ENCODE measurements at places on chromosomes 2 and 18. TPM values are rescaled to one million over a fixed set of nuclear protein-coding genes. Genes with fewer than 3 reads are reported as not detected.

IL36G gene
- not detected for total RNA-seq

RIT2 gene
- total RNA-seq = not detected

- no peak for DNase-seq
These were observed 126.1 kb downstream of the MYCN start for GRCh38 chr2:16066261-16067036.

- no peak for DNase-seq
These were observed 143.6 kb upstream of the AGAP1 start for GRCh38 chr2:235350234-235350633.

DNA sequence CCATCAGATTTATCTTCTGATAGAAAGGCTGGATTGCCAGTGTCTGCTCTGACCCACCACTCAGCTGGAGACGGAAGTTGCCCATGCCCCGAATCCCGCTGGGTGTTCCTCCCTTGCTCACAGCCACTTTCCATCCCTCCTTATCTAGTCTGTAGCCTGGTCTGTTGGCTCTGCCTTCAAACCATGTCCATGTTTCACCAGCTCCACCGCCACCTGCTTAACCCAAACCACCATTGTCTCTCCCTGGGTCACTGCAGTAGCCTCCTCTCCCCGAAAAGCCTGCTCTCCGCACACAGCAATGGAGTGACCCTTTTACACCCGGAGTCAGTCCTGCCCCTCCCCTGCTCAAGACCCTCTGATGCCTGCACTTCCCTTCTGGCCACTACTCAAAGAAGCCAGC, 60.4 kb downstream of the GLI2 start:
- DNase-seq = no peak

DNA sequence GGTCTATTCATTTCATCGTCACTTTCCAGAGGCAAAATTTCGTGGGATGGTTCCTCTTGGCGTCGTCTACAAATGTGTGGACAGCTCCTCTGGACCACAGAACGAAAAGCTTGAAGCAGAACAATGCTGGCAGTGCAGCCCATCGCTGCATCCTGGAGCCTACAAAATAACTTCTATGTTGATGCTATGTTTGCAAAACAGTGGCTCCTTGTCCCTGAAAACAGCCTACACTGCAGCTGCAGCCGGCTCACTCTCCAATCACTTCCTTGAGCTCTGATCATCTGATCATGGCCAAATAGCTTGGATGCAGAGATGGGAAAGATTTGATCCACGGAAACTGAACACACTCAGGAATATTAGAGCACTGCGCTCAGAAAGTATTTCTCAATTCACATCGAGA, 60.0 kb downstream of the DOCK10 start:
- DNase-seq = no peak

DNA sequence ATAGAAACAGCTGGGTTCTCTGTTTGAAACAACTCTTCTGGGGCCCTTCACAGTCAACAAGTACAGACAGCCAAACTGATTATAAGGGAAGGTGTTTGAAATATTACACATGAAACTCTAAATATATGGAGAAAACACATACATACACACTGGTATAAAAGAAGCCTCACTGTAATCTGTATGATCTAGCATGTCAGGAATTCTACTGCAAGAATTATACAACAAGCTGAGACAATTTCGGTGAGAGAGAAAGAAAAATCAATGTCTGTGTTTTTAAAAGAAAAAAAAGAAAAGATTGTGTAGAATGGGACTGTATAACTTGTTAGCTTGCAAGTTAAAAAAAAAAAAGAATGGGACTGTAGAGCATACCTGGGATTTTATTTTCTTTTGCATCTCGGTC, 26.3 kb downstream of the IRS1 start:
- DNase-seq = no peak
